Stimulated activated CD4-positive, alpha-beta T cell treated with anti-CD3 and anti-CD28 coated beads, Interleukin-2, amount 100 ng/mL, for 4 hours (primary cell): ENCODE measurements at places on chromosomes 3 and 15.
A peak's percentile ranks its signal among the peaks of the same experiment; 100 is the strongest.

- no peak for DNase-seq
Observed at GRCh38 chr3:126126286-126126685, 42.4 kb upstream of the SLC41A3 start.

DNA sequence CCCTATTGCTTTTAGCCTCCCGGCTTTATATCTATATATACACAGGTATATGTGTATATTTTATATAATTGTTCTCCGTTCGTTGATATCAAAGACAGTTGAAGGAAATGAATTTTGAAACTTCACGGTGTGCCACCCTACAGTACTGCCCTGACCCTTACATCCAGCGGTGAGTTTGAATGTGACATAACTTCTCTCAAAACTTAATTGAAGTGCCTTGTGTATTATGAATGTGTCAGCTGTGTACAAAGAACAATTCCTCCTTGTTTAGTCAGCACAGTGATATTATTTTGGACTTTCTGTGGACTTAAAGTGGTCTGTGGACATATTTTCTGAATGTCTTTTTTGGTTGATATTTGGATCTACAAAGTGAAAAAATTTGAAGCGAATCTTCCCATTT, 220 bp downstream of the TP63 start:
- DNase-seq = no peak

DNA sequence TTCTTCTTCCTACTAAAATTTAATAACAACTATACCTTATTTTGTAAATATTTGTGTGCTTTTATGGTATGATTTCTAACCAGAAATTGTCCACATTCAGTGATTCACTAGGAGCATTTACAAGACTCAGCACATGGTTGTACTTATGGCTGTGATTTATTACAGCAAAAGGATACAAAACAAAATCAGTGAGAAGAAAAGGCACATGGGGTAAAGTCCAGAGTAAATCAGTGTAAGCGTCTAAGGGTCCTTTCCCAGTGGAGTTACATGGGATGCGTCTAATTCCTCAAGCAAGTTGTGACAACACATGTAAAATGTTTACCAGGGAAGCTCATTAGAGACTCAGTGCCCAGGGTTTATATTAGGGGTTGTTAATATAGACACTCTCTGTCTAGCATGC, 31.1 kb downstream of the RNF13 start:
- DNase-seq = no peak

DNA sequence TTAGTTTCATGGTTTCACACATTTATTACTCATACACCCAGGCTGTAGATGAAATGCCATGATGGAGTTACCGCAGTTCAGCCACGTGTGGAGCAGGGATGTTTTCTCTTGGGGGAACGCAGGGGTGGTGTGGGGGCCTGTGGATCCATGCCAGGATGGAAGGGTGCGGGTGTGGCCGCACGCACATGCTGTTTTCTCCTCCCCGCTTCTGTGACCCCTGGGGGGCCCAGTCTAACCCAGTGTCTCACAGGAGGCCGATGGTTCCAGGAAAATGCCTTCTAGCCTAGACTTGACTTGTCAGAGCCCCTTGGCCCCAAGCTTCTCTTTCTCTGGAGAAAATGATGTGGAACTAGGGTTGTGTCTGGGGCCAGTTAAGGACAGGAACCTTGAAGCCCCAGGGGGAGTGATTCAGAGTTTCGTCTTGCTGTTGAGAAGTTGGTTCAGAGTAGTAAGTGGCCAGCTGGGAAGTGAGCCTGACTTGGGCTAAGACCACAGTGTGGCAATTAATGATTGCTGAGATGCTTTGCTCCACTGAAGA, 240.4 kb upstream of the BHLHE40 start:
- DNase-seq = no peak

DNA sequence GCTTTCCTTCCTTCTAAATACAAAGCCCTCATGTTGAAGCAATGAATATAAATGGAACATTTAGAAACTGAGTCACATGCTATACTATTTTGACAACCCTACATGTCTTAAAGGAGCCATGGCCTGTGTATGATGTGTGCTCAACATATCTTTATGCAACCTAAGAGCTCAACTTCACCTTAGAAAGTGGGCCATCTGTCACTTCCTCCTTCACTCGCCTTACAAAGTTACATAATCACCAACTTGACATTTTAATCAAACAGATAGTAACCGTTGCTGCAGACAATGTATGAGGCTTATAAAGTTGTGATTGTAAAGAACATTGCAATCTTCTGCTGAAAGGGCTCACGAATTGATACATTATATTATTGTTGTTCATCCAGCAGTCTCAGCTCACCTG, 163.6 kb downstream of the SERPINI1 start:
- DNase-seq = no peak

DNA sequence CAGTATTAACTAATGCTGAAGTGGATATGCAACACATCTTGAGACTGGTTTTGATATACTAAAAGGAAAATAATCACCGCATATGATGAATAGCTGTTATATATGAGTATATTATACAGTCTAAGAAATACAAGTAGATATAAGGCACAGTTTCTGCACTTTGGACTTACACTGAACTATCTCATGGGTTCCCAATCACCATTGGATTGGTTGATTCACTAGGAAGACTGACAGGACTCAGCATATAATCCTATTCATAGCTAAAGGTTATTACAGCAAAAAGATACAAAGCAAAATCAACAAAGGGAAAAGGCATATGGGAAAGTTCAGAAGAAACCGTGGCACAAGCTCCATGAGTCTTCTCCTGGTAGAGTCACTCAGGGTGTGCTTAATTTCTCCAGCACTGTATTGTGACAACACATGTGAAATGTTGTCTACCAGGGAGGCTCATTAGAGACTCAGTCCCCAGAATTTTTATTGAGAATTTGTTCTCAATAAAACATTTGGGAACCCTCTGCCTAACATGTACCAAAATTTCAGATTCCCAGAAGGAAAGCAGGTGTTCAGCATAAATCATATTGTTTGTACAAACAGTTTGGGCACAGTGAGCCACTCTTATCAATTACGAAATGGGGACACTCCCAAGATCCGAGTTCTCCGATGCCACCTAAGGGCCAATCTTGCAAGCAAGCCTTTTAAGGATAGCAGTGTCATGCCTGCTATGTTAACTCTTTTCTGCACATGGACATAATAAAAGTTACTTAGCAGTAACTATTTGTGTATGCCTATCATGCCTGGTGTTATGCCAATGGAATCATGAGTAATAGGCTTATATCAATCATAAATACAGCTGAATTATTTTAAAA, 26.8 kb downstream of the CMC1 start:
- DNase-seq = no peak

DNA sequence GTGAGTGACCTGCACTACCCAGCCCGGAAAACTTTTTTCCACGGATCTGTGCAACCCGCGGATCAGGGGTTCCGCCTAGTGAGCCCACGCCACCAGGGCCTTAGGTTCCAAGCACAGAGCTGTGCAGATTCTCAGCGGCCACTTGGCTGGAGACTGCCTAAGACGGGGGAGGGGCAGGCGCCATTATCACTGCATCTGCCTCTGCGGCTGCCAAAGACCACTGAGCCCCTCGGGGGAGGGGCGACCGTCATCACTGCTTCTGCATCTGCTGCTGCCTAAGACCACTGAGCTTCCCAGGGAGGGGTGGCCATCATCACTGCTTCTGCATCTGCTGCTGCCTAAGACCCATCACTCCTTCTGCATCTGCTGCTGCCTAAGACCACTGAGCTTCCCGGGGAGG, 460.2 kb downstream of the OCA2 start:
- DNase-seq = no peak

- no peak for DNase-seq
Observed at GRCh38 chr3:196298521-196298920, 11.0 kb upstream of the PCYT1A start.

- peak; percentile 7 for DNase-seq
Observed at GRCh38 chr3:179558742-179559364, 3.9 kb upstream of the ACTL6A start.

DNA sequence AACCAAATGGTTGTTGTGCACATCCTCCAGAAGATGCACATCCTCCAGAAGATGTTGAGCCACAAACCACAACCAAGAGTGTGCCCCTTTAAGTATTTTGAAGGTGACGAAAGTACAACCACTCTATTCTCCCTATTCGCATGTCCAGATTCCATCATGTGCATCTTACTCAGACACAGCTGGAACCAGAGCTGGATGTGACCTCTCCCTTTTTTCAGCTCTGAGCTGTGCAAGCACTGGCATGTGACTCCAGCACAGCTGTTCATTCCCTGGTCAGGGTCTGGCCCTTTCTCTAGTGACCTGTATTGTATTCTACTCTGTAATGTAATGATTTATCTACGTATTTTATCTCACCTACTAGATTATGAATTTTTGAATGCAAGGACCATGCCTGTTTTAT, 29.3 kb upstream of the DLG1 start:
- no peak for DNase-seq

GRCh38 chr15:31511707-31512310, 185.2 kb downstream of the KLF13 start:
- peak; percentile 57 for DNase-seq

DNA sequence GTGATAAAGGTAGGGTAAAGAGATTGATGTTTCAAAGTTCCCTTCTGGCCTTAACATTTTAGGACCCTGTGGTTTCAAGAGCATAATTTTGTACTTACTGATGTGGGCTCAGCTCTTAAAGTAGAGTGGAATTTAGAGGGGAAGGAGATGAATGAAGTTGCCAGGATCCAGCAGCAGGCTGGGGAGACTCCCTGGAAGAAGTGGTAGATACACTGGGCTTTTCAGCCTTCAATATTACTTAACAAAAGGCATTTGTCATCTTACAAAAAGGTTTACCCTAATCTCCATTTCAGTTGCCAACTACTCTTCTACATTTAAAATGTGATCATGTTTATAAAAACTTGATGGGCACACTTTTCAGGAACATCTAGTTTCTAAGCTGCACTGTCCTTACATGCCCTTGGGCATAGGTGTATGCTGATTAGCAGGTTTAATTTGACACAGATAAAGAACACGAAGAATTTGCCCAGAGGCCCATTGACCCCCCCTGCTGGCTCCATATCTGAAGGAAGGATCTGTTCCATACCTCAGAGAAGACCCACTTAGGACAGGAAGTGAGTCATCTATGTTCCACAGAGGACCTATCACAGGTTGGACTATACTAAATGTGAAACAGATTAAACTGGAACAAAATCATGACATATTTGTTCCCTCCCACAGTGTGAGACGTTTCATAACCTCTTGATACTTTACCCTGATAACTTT, 93.0 kb upstream of the LPP start:
- DNase-seq = peak; percentile 54

DNA sequence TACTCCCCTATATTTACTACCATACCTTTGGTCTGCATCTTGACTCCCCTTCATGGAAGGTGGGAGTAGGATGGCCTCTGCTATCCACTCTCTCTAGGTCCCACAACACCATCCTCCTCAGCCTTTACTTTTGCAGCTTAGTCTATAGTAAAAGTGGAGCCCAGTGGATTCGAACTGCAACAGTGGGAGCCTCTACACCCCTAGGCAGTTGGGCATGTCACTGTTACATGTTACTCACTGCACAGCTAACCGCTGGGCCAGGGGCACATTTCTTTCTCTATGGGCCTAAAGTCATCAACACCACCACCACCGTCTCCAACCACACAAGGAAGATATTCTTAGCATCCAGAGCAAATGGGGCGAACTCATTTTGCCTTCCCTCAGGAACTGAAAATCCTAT, 62.9 kb downstream of the KLF13 start:
- no peak for DNase-seq

DNA sequence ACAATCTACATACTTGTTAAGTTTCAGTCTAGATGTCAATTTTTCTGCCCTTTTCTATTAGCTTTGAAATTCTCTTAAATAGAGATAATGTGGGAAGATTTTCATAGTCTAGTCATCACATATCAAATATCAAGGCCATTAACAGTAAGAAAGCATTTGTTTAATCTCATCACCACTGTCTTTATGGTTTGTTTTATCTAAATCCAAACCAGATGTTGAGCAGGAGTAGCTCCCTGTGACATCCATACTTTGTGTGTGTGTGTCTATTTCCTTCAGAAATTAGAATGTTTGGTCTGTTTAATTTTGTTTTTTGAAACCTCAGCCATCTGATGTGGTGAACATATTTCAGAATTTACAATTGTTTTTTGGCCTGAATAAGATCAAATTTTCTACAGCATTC, 23.1 kb upstream of the GOLGA8B start:
- no peak for DNase-seq
